ENCODE measurements at places on chromosomes 2 and 18. TPM values are rescaled to one million over a fixed set of nuclear protein-coding genes. Genes with fewer than 3 reads are reported as not detected.

Gene STPG4
- 1.6 TPM for total RNA-seq

Gene ANKRD53
- total RNA-seq = 0.72 TPM

Gene PHOSPHO2
- 1.3 TPM for total RNA-seq

Gene ITGB6
- total RNA-seq = not detected

Gene TXNDC2
- 0.22 TPM for total RNA-seq

Gene IKZF2
- total RNA-seq = 1.1 TPM

Gene FRZB
- total RNA-seq = 0.14 TPM

Gene WNT10A
- total RNA-seq = not detected
